ENCODE measurements at places on chromosomes 12 and 14.

DNA sequence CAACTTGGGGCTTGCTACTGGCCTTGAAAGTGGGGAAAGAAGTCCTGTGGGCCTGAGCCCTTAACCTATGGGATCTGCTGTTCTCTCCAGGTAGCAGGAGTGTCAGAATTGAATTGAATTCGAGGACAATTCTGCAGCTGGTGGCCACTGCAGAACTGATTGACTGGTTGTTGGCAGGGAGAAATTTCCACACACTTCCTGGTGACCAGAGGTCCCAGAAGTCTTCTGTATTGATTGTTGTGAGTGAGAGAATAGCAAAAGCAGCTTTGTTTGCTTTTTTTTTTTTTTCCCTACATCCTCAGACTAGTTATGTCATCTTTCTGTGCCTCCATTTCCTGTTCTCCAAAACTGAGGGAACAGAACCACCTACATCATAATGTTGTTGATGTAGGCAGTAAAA lies 64.1 kb downstream of the PRICKLE1 start:
- no peak for DNase-seq

- DNase-seq, result no peak
Measured at GRCh38 chr14:72462056-72462455, 431.8 kb downstream of the DPF3 start.

DNA sequence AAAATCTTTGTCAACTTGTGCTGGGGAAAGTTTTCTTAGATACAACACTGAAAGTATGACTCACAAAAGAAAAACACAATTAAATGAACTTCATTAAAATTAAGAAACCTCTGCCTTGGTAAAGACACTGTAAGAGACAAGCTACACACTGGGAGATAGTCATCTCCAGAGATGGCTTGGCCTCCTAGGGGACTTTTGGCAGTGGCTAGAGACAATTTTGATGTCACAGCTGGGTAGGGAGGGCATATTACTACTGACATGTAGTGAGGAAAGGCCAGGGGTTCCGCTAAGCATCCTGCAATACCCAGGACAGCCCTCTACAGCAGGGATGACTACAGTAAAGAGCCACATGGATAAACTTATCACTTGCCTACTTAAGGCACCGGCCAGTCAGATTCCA lies 8.7 kb upstream of the RNASE4 start:
- no peak for DNase-seq

DNA sequence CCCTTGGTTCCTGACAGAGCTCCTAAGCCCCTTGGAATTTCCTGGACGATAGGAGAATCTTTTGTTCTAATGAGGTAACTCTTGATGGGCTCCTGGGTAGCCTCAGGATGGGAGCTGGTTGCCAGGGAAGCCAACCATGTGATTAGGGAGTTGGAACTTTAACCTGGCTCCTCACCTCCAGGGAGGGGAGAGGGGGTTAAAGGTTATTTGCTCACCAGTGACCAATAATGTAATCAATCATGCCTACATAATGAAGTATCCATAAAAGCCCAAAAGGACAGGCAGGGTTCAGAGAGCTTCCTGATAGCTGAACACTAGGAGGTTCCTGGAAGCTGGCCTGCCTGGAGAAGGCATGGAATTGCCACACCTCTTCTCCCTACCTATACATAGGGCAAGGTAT lies 6.2 kb upstream of the CNOT2 start:
- no peak for DNase-seq

DNA sequence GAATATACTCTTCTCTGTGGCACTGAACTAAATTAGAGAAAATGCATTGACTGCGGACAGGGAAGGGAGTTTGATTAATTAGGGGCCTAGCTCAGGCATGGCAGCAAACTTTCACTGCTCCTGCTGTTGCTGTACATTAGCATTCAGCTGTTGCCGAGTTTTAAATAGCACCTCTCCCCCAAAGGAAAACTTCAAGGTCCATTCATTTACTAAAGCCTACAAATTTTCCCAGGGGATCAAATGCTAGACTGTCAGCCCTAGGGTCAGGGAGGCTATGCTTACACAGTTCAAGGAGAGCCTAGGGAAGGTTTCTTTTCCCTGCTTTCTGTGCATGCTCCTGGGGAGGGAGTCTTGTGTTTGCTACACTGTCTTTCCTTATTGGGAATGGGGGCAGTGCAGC lies 60.0 kb upstream of the GZMB start:
- DNase-seq, result no peak

DNA sequence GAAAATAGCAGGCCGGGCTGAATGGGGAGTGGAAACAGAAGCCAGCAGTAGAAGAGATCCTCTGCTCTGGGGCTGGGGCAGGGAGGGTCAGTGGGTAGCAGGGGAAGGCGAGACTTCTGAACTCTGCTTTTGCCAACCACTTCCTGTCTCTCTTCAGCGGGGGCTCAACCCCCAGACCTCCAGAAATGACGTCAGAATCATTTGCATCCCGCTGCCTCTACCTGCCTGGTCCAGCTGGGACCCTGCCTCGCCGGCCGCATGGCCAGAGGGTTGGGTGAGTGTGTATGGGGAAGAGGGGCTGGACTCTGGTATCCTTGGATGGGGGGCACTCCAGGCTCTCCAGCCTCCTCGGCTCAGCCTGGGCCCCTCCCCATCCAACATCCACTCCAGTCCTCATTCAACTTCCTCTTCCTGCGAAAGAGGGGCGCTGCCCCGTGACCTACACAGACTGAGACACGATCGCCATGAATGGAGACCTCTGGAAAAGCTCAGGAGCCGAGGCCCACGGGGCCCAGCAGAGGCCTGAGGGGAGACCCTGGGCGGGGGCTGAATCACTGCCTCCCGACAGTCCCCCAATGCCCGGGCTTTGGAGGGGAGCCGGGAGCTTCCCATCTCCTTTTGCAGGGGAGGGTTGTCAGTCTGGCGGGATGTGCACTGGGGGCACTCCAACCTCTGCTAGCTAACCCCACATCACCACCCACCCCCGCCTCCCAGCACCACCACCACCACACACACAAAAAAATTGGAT lies 458 bp upstream of the HOXC4 start:
- no peak for DNase-seq

GRCh38 chr14:102727336-102728095 lies 49.7 kb upstream of the TRAF3 start:
- no peak for DNase-seq

GRCh38 chr14:31388687-31389413 lies 31.5 kb downstream of the HEATR5A start:
- no peak for DNase-seq

GRCh38 chr12:2879853-2880252 lies 2.8 kb downstream of the RHNO1 start:
- no peak for DNase-seq

GRCh38 chr12:84198294-84198946 lies 714.2 kb downstream of the SLC6A15 start:
- DNase-seq, result no peak
